Omental fat pad (tissue), 4 donors: ENCODE measurements at places on chromosomes 7 and 10. TPM values are rescaled to one million over a fixed set of nuclear protein-coding genes. Genes with fewer than 3 reads are reported as not detected.
A peak's percentile ranks its signal among the peaks of the same experiment; 100 is the strongest.

GRCh38 chr10:44307691-44308090 lies 77.2 kb downstream of the CXCL12 start:
- no peak for DNase-seq

The ABCA13 gene
- total RNA-seq, result 0.37 TPM

The PPP1R3A gene
- not detected for total RNA-seq

- no peak for DNase-seq
Measured at GRCh38 chr7:81662531-81662930, 107.3 kb downstream of the HGF start.

GRCh38 chr7:134907639-134908038 lies 78.7 kb upstream of the AGBL3 start:
- DNase-seq, result no peak

The PAPOLB gene
- total RNA-seq, result 1.4 TPM

The SLC29A4 gene
- 22.7 TPM for total RNA-seq

DNA sequence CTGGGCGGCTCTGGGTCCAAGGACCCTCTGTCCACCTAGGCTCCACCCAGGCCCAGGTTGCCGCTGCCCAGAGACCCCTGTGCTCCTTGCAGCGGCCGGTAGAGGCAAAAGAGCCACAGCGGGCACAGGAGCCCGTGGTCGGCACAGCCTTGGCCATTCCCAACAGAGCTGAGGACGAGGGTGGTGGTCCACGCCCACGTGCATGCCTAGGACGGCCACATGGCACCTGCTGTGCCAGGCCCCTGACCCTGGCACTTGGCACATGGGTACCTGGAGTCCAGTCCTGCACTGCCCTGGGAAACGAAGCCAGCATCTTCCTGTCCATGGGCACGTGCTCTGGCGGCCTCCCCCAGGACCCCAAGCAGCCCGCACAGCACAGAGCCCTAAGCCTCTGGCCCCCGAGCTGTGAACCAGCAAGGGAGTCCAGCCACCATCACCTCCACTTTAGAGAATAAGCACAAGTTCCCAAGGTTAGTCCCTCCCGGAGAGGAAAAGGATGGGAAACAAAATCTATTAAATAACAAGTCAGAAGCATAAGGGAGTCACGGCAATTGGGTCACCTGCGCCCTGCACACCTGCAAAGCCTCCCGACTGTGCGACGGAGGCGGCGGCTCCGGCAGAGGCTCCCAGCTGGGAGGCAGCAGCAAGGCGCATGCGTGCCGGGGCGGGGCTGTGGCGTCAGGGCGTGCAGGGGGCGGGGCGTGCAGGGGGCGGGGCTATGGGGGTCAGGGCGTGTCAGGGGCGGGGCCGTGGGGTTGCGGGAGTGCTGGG lies 59.1 kb downstream of the STK32C start:
- DNase-seq, result no peak

DNA sequence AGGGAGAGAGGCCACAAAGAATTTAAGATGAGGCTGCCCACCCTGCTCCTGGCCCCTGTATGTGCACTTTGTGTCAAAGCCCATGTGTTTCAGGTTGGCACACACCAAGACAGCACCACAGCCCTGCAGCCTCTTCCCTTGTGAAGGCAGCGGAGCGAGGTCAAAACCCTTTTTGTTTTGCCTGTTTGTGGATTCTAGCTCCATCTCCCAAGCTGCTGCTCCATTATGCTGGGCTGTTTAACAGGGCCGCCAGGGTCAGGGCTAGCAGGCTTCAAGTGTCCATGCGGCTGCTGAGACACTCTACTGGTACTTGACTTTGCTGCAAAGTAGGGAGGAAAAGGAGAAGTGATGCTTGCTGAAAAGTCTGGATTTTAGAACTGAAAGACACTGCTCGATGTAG lies 142.3 kb upstream of the EFCAB10 start:
- no peak for DNase-seq

DNA sequence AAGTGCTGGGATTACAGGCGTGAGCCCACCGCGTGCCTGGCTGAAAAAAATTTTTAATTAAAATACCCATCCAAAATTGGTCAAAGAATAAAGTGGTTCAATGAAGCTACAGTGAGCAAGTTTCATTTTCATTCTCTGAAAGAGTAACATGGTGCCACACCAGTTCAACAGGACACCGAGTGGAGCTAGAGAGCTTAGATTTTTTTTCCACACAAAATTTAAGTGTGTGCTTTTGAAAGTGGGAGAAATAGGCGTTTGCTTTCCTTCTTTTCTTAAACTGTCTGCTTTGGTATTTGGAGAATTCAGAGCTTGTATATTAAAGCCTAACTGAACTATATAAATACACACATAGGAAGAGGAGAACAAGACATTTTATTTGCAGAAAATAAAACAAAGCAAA lies 43.4 kb downstream of the BPGM start:
- no peak for DNase-seq

DNA sequence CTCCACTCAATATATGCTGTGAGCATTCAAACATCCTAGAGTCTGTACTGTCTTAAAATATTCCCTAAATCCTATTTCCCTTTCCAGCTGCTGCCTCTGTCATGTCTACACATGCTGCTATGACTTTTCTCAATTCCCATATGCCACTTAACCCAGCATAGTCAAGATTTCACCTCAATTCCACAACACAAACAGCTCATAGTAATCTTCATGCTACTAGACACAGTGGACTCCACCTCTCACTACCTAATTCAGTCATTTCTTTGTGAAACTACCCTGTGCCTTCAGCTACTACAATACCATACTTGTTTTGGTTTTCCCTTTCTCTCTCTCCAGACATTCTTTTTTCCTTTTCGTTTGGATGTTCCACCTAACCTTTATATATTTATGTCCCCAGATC lies 45.5 kb downstream of the GSAP start:
- no peak for DNase-seq

- no peak for DNase-seq
Measured at GRCh38 chr10:124921261-124921660, 20.7 kb upstream of the ZRANB1 start.

The SPAM1 gene
- total RNA-seq, result not detected

DNA sequence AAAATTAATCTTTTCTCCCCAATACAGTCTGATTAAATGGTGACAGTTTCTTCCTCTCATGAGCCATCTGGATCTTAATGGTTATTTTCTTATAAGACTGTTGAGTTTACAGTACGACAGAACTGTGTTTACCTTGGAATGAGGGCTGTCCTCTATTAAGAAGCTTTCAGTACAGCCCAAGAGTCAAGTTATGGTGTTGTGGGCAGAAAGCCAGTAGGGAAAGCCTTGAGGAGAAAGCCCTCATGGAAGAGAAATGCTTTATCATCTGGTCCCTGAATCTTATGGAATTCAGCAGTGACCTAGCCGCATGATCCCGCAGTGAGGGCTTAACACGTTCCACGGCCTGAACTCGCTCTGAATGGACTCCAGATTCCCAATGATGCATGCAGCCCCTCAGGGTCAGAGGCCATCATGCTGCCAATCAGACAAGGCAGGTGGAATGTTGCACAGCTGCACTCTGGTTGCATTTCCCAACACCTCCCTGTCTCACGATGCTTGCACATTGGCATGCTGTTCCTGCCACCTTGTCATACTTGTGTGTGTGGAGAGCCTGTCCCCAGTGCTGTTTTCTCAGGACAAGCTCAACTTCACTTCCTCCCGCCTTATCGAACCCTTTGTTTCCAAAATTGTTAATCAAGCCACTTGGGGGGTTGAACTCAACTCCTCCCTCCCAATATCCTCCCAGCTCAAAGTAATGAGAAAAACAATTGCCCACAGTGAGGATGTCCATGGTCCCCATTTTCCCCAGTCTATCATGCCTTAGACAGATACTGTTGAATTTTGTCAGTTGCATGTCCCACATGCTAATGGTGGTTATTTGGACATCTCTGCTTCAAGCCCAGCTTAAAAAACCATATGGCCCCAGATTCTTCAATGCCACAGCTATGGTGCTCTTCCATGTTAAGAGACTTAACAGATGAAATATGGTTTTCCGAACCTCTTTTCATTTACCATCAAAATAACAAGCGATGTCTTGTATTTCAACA lies 211.1 kb upstream of the TCF7L2 start:
- no peak for DNase-seq

DNA sequence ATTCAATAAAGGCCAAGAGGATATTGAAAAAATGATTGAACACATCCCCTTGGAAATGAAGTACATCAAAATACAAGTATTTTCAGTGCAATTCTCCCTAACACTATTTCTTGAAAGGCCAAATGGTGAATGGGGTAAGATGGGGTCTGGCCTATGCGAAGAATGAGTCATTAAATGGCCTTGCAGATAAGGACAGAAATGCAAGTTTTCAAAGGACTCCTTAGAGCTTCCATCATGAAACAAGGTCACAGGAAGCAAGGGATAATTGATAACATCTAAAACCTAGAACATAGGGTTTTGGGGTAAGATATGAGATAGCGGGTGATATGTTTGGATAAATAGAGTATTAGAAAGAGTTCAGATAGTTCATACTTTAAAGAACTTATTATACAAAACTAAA lies 109.3 kb upstream of the ABCB5 start:
- DNase-seq, result no peak

DNA sequence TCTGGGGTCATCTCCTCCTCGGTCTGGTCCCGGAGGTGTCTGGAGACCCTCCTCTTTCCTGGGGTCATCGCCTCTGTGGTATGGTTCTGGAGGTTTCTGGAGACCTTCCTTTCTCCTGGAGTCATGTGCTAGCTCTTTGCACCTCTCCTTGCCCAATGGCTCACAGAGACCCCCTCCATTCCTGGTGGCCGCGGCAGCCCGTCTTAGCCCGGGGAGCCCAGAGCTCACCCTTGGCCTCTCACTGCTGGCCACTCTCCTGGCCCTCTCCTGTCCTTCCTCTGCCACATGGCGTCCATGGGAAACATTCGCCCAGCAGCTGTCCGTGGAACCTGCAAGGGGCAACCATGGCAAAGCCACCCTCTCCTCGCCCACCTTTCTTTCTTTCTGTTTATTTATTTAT lies 20.2 kb upstream of the FOXL3 start:
- DNase-seq, result no peak

- no peak for DNase-seq
Measured at GRCh38 chr7:47089068-47089417, 492.9 kb downstream of the TNS3 start.

DNA sequence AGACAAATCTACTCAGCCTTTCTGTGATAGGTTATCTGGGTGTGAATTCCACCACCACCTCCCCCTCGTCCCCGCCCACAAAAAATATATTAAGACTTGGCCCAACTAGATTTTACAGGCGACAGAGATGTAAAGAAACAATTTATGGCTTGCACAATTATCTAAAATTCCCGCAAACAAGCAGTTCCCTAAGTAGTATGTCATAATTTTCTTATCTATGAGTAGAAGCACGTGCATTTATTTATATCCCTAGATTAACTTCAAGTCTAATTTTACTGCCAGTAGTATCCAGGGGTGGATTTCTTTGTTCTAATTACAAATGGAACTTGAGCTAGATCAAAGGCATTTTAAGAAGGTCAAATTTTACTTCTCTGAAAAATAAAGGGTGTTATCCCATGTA lies 1.7 kb downstream of the TSPAN12 start:
- DNase-seq, result no peak

The HMX2 gene
- total RNA-seq, result not detected

The IGFBP1 gene
- total RNA-seq, result 3.0 TPM

The C1QL3 gene
- total RNA-seq, result not detected

GRCh38 chr7:150409300-150410030 lies 30.3 kb downstream of the ZNF775 start:
- no peak for DNase-seq

The TFEC gene
- total RNA-seq, result 8.8 TPM

- no peak for DNase-seq
Measured at GRCh38 chr7:150979713-150980390, 1.7 kb upstream of the KCNH2 start.

DNA sequence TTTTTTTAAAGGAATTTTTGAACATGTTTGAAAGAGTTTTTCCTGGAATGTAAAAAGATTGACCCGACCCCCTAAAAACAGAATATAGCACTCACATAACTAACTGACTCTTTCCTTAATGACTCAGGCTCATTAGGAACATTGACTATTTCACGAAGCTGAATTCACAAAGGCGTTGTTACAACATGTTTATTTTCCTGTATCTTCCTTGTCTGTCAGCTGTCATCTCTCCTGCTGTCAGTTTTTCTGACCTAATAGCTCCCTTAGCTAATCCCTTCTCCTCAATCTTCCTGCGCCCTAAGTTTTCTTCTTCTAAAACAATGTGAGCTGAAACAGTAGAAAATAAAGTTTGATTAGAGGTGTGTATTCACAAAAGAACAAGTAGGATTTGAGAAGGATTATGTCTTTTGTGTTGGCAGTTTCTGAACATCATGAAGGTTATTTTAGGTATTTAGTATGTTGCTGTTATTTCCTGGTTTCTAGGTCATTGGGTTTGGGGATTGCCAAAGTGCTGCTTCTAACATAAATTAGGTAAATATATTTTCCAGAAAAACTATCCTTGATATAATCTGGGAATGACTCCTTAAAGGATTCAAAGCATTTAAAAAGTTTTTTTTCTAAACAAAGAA lies 4.6 kb upstream of the MDFIC start:
- no peak for DNase-seq

DNA sequence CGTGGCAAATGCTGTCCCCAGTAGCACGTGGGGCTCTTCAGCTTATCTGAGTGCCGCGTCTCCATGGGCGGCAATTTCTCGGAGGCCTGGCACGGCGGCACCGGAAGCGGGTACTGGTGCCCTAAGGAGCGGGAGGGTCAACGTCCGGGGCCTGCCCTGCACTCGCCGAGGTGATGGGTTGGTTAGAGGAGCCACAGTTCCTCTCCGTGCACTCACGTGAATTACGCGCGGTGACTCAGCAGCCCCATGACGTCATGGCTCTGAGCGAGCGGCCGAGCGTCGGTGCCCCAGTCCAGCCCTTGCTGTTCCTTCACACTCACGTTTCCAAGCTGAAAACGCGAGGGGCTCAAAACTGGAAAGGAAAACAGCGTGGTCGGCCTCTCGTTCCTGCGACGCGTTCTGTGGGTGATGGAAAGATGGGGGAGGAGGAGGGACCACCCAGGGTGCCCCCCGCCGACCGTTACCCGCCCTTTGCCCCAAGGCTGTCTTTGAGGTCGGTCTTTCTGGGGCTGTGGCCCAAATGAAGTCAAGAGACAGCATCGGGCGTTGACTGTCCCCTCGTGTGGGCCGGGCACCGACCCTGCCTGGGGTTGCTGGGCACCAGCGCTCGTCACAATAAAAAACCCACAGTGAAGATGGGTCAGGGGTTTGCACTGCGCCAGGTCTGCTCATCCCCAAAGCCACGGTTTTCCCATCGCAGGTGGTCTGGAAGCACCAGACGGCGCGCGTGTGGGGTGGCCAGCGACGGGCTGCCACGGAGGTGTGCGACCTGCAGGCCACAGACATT lies 70.4 kb upstream of the CFAP46 start:
- DNase-seq, result peak; percentile 45

DNA sequence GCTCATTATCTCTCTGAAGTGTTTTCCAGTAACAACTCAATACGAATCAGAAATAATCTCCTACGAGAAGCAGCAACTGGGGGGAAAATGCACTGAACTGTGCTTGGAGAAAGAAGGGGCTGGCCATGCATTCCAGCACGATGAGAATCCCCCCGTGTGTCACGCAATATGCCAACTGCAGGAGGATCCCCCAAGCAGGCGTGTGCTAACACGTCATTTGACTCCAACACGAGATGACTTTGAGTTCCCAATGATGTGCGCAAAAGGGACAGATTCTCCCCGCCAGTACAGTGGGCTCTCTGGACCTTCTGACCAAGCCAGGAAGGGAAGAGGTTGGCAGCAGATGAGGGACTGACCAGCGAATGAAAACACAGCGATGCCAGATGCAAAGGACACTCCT lies 105.5 kb downstream of the KCNMA1 start:
- no peak for DNase-seq

GRCh38 chr7:149248777-149249176 lies 9.3 kb downstream of the ZNF212 start:
- no peak for DNase-seq

- DNase-seq, result peak; percentile 50
Measured at GRCh38 chr7:25093268-25093826, 31.7 kb downstream of the CYCS start.

The THSD7A gene
- total RNA-seq, result 3.9 TPM

The CTAGE15 gene
- 0.74 TPM for total RNA-seq
